ENCODE measurements at places on chromosomes 5 and 9.

DNA sequence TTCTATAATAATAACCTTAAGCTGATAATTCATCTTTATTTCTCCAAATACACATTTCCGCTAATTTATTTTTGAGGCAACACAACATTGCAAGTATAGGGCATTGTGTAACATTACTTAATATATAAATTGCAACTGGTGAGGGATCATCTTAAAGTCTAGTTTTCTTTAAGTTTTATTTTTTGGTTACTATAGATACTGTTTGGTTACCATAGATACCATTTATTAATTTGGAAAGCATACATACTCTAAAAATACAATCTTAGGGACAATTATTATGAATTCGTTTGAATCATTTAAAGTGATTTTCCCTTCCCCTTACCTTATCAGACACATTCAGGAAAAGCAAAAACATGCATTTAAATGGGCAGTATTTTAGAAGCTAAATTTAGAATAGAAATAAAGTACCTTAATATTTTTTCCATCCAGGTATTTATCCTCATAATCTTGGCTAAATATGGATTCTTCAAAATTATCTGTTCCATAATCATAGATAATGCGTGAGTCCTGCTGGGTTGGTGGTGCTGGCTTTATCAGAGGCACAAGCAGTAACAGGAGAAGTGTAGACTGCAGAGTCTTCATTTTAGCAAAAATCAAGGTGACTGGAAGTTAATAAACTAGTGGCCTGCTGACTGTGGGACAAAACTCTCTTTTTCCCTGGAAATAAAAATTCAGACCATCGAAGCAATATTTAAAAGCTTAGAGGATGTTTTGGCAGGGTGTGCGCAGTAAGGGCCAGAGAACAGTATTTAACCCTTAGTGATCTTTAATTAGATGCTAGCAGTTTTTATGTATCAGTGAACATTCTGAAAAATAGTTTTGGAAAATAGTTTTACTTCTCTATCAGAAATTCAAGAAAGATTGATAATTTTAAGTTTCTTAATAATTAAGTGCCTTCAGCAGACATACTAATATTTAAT is 1.3 kb downstream of the OGN start:
- no peak for DNase-seq

DNA sequence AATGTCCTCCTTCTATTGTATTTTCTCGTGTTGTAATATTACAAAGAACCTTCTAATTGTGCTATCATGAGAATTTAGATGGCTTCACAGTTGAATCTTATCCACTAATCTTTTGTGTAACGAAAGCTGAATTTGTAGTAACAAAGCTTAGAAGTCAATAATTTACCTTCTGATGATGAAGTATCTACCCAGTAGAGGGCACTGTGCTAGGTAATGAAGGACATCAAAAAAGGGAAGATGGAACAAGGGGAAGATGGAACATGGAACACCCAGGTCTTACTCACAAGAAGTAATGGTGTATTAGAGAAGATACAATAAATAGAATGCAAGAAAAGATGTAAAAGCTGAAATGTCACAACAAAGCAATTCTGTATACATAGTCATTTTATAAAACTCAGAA is 131.0 kb upstream of the CCNG1 start:
- DNase-seq, result no peak

DNA sequence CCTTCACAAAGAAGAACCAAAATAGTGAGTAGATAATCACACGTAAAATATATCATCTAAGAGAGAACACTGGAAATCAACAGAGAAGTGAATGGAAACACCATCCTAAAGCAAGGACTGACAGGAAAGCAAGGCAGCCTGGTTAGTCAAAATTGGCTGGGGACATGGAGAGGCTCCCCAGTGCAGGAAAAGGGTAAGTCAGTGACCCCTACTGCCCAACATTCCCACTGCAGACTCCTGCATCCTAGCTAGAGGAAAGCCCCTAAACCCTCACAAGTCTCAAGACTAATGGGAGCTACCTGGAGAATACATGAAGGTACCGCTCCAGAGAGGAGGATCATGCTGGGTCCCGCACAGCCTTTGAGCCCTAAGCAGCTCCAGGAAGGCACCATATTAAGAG is 60.1 kb downstream of the ZDHHC21 start:
- DNase-seq, result no peak

DNA sequence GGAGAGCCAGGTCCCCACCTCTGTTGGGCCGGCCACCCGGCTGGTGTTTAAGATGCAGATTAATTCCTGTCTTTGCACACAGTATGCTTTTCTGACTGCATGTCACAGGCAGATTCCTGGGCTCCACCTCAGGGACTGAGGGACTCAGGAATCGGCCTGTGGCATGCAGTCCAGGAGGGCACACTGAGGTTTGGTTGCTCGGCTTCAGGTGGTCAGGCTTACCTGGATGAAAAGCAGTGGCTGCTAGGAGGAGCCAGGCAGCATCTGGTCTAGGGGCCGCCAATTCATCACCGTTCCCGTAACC is 1.1 kb downstream of the WDR5 start:
- no peak for DNase-seq

GRCh38 chr5:132782101-132782500 is 5.1 kb upstream of the SEPTIN8 start:
- no peak for DNase-seq

DNA sequence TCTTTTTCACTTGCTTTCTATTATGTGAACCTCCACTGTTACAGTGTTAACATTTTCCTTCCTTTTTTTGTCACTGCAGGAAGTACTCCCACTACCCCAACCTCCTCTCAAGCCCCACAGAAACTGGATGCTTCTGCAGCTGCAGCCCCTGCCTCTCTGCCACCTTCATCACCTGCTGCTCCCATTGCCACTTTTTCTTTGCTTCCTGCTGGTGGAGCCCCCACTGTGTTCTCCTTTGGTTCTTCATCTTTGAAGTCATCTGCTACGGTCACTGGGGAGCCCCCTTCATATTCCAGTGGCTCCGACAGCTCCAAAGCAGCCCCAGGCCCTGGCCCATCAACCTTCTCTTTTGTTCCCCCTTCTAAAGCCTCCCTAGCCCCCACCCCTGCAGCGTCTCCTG is 18.8 kb downstream of the NUP214 start:
- DNase-seq, result no peak

DNA sequence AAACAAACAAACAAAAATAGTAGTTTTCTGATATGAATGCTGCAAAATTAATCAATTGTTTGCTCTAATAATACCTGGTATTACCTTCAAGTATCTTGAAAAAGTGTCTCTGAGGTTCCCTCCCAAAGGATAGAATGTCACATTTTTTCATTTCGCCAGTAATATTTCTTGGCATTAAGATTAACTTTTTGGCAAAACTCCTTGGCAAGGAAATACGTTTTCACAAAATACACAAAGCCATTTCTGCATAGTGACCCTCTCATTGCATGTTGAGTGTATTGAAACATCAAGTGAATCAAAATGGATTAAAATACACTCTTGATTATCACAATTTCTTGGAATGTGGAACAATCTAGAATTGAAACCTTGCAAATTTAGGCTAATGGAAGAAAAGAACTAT is 230.5 kb downstream of the ATPSCKMT start:
- no peak for DNase-seq

GRCh38 chr5:21397693-21398092 is 1409.7 kb upstream of the CDH18 start:
- DNase-seq, result no peak

DNA sequence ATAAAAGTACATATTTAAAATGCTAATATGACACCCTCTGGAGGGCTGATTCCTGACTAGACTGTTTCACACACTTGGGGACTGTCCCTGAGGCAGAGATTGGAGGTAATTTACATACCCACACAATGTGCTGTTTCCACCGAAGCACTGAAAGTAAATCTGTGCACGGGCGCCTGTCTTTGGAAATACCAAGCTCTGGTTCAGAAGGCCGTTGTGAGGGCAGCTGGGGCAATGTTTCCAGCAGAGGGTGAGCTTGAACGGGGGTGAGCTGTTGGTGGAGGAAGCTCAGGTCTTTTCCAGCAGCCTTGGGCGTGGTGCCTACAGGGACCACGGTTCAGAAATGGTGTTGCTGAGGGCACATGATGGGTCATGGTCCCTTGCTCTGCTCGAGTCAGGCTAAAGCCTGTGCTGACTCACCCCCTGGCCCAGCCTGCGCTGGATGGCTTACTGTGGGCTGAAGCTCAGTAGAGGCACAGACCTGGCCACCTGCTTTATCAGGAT is 25.8 kb upstream of the HMCN2 start:
- no peak for DNase-seq

DNA sequence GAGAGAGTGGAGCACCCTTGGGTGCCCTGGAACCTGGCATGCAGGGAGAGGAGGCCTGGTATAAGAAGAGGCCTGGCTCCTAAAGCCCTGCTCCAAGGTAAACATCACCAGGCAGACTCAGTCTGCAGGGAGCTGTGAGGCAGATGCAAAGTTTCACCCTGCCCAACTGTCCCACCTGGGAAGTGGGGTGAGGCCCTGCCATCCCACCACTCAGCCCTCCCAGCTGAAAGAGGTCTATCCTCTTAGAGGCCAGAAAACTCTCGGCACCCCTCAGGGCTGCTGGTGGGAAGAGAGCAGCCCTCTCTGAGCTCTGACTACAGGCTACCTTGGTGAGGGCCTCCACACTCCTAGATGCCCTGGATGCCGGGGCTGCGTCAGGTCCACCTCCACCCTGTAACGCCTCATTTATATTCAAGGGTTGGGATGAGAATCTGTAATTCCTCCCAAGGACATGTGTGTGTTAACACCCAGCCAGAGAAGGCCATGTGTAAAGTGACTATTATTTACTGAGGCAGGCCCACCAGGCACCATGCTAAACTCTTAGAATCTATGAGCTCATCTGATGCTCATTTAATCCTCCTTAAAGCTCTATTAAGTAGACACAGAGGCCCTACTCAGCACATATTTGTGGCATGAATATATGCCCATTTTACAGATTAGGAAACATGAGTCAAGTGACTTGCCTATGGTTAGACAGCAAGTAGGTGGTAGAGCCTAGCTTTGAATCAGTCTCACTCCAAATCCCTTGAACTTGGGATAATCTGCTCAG is 205.9 kb downstream of the FSTL4 start:
- DNase-seq, result no peak

DNA sequence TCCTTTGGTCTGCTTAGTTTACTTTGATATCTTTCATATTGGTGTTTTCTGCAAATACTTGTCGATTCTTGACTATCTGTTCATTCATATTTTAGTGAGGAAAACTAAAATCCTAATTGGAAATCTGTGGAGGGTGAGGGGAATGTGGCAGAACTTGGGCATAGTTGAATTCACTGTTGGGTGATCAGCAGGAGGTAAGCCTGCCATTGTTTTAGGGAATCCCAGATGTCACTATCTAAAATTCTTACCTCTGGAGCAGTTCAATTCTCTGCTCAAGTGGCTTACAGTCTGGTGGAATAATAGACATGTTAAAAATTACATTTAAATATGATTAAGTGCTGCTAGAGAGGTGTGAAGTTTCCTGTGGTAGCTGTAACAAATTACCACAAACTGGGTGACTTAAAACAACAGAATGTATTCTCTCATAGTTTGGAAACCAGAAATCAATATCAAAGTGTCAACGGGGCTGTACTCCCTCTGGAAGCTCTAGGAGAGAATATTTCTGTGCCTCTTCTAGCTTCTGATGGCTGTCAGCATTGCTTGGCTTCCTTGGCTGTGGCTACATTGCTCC is 90.3 kb upstream of the GCNT4 start:
- no peak for DNase-seq

DNA sequence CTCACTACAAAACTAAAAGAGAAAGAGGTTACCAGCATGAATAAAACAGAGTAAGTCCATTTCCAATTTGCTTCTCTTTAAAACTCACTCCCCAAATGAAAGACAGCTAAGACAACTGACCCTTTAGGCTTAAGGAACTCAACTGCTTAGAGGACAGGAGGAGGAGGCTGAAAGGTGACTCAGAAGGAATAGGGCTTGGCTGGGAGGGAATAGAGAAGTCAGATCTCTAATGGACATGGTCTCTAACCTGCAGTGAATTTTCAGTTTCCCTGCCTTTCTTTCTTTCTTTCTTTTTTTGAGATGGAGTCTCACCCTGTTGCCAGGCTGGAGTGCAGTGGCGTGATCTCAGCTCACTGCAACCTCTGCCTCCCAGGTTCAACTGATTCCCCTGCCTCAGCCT is 261.8 kb upstream of the CLINT1 start:
- no peak for DNase-seq

Data from stimulated activated CD8-positive, alpha-beta memory T cell treated with anti-CD3 and anti-CD28 coated beads, Interleukin-2, amount 100 ng/mL, for 1 hour (primary cell).